ENCODE measurements at places on chromosomes 7 and 10.

- H3K4me3 ChIP-seq, result no peak overlapping the region
- H3K36me3 ChIP-seq, result no peaks in the 10 kb centered on the region
- DNase-seq, result no peak
- H3K27ac ChIP-seq, result no peak overlapping the region
Measured at GRCh38 chr10:61438141-61438988, 14.8 kb downstream of the TMEM26 start.

GRCh38 chr10:92678206-92678605 is 11.5 kb upstream of the HHEX start:
- H3K36me3 ChIP-seq, result no peaks in the 10 kb centered on the region
- H3K4me3 ChIP-seq, result no peak overlapping the region
- DNase-seq, result no peak
- H3K27me3 ChIP-seq, result no peaks in the 10 kb centered on the region
- H3K4me1 ChIP-seq, result no peaks in the 10 kb centered on the region

GRCh38 chr7:36032361-36032818 is 120.7 kb upstream of the EEPD1 start:
- no peak overlapping the region for H3K27ac ChIP-seq
- H3K27me3 ChIP-seq, result peaks cover 3% of the 10 kb centered on the region
- no peak for DNase-seq
- no peaks in the 10 kb centered on the region for H3K36me3 ChIP-seq
- H3K4me1 ChIP-seq, result peaks cover 30% of the 10 kb centered on the region

DNA sequence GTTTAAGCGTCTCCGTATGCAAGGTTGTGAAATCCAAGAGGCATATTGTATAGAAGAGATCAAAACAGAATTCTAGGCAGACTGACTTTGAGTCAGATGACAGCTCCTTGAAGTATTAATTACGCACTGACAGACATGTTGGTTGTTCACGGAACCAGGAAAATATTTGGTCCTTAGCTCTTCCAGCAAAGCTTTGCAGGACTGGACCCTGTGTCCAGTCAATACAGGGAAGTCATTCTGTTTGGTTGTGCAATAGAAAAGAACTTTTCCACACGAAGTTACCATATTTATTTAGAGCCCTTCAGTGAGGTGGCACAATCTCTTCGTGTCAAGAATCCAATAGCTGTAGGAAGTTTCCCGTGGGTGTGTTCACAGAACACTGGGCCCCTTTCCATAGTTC is 205.3 kb downstream of the ARHGAP21 start:
- H3K36me3 ChIP-seq, result peaks cover 8% of the 10 kb centered on the region
- H3K27ac ChIP-seq, result no peak overlapping the region
- no peaks in the 10 kb centered on the region for H3K27me3 ChIP-seq
- H3K4me1 ChIP-seq, result no peaks in the 10 kb centered on the region
- no peak for DNase-seq
- H3K4me3 ChIP-seq, result no peak overlapping the region

- H3K36me3 ChIP-seq, result no peaks in the 10 kb centered on the region
- H3K4me3 ChIP-seq, result no peak overlapping the region
- DNase-seq, result no peak
- H3K4me1 ChIP-seq, result no peaks in the 10 kb centered on the region
- H3K27me3 ChIP-seq, result peaks cover 7% of the 10 kb centered on the region
Measured at GRCh38 chr7:73431041-73431835, 2.3 kb upstream of the FZD9 start.

GRCh38 chr7:74093671-74094223 is 10.1 kb downstream of the LIMK1 start:
- H3K36me3 ChIP-seq, result peaks cover 16% of the 10 kb centered on the region
- no peaks in the 10 kb centered on the region for H3K27me3 ChIP-seq
- H3K4me1 ChIP-seq, result peaks cover 19% of the 10 kb centered on the region
- DNase-seq, result no peak
- no peak overlapping the region for H3K4me3 ChIP-seq

- no peaks in the 10 kb centered on the region for H3K36me3 ChIP-seq
- H3K27ac ChIP-seq, result no peak overlapping the region
- peaks cover 10% of the 10 kb centered on the region for H3K27me3 ChIP-seq
- H3K4me3 ChIP-seq, result no peak overlapping the region
- DNase-seq, result no peak
- H3K4me1 ChIP-seq, result no peaks in the 10 kb centered on the region
Measured at GRCh38 chr10:49187044-49187484, 1.1 kb downstream of the TMEM273 start.

- no peaks in the 10 kb centered on the region for H3K27me3 ChIP-seq
- no peak overlapping the region for H3K4me3 ChIP-seq
- H3K27ac ChIP-seq, result no peak overlapping the region
- no peaks in the 10 kb centered on the region for H3K36me3 ChIP-seq
- H3K4me1 ChIP-seq, result no peaks in the 10 kb centered on the region
Measured at GRCh38 chr7:155066417-155066950, 3.6 kb upstream of the HTR5A start.

- H3K4me1 ChIP-seq, result no peaks in the 10 kb centered on the region
- H3K36me3 ChIP-seq, result no peaks in the 10 kb centered on the region
- DNase-seq, result no peak
Measured at GRCh38 chr7:14054125-14054524, 64.7 kb upstream of the ETV1 start.

DNA sequence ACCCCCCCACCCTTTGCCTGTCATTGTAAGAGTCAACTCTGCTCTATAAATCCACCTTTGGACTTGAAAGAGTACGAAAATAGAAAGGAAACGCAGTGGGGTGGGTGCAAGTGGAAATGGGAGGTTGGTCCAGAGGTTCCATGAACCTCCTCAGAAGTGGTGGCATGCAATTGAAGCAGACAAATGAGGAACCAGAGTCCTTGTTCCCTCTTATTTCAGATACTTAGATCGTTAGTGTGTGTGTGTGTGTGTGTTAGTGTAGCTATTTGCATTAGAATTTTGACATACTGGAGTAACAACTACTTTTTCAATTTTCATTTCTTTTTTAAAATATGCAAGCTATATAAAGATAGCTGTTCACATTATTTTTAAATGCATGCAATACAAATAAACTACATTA is 18.1 kb upstream of the TFAM start:
- no peak for DNase-seq
- peaks cover 4% of the 10 kb centered on the region for H3K4me1 ChIP-seq
- H3K4me3 ChIP-seq, result no peak overlapping the region
- H3K36me3 ChIP-seq, result peaks cover 1% of the 10 kb centered on the region
- no peaks in the 10 kb centered on the region for H3K27me3 ChIP-seq
- H3K27ac ChIP-seq, result no peak overlapping the region

DNA sequence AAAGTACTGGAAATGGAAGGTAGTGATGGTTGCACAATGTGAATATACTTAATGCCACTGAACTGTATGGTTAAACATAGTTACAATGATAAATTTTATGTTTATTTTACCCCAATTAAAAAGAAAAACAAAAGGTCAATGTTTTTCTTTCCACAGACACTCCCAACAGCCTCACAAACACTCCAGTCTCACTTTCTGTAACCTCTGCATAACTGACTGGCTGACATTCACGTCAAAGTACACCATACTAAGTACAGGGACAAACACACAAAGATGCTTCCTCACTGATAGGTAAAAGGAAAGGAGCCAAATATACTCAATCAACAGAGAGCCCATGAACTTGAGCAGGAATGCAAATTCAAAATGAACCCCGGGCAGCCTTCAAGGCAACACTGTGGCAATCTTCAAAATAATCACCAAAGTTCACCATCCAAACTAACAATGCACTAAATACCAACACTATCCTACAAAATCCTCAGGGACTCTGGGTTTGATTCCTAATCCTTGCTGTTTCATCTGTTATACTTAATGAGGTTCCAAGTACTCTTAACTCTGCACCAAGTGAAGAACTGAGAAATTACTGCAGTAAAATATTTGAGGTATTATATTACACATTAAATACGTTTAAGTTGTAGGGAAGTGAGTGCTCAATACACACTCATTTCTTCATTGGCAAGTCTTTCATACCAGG is 90.8 kb downstream of the ARMH3 start:
- H3K27me3 ChIP-seq, result no peaks in the 10 kb centered on the region
- H3K4me3 ChIP-seq, result no peak overlapping the region
- no peak overlapping the region for H3K27ac ChIP-seq
- H3K4me1 ChIP-seq, result peaks cover 3% of the 10 kb centered on the region
- DNase-seq, result no peak
- no peaks in the 10 kb centered on the region for H3K36me3 ChIP-seq

- no peak overlapping the region for H3K4me3 ChIP-seq
- no peak for DNase-seq
- no peak overlapping the region for H3K27ac ChIP-seq
- H3K36me3 ChIP-seq, result peaks cover 6% of the 10 kb centered on the region
- no peaks in the 10 kb centered on the region for H3K4me1 ChIP-seq
Measured at GRCh38 chr7:102473271-102473991, 5.3 kb downstream of the POLR2J start.
